ENCODE measurements at places on chromosomes 16 and 17.

DNA sequence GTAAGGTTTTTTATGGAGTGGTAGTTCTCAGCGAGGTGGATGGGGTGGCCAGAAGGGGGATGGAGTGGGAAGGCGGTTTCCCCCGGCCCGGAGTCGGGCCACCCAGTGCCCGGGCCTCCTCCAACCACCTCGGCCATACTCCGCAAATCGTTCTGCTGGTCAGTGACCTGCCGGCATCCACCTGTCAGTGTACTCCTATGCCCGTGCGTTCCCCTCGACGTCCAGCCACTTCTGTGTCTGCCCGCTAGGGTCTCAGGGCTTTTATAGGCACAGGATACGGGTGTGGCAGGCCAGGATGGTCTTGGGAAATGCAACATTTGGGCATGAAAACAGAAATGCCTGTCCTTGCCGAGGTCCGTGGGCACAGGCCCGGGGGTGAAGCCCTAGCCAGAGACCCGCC is 19.3 kb upstream of the ASGR2 start:
- DNase-seq, result no peak

GRCh38 chr17:60524463-60525327 is 1.3 kb downstream of the APPBP2 start:
- DNase-seq, result peak; percentile 30

DNA sequence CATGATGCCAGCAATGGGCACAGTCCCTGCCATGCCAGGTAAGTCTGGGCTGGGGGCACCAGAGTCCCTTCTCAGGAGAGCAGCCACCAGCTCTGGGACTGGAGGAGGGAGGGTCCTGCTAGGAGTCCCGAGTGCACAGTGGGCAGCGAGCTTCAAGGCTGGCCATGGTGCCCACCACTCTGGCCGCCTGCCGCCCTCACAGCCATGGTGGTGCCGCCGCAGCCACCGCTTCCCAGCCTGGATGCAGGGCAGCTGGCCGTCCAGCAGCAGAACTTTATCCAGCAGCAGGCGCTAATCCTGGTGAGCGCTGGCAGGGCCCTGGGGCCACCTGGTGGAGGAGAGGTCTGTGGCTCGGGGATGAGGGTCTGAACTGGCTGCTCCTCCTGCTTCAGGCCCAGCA is 17.9 kb upstream of the SMIM5 start:
- DNase-seq, result no peak

- no peak for DNase-seq
Measured at GRCh38 chr17:29019475-29020181, 13.8 kb upstream of the SEZ6 start.

GRCh38 chr17:43018008-43018853 is 4.0 kb downstream of the VAT1 start:
- DNase-seq, result peak; percentile 64

DNA sequence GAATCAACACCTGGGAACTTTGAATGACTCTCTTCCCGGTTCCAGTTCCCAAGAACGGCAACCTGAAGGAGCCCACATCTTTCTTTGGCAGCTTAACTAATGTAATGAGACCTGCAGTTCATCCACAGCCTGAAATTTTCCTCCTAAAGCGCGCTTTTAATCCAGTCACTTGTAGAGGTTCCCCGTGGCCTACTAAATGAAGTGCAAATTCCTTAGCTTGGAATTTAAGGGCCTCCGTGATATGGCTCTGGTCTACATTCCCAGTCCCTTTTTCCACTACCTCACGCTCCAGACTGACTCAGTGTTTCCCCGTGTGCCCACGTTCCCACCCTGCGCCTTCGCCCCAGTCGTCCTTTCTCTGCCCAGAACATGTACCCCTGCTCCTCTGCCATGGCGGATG is 27.2 kb downstream of the FZD2 start:
- no peak for DNase-seq

GRCh38 chr17:7139400-7139799 is 24.8 kb upstream of the ASGR2 start:
- no peak for DNase-seq

DNA sequence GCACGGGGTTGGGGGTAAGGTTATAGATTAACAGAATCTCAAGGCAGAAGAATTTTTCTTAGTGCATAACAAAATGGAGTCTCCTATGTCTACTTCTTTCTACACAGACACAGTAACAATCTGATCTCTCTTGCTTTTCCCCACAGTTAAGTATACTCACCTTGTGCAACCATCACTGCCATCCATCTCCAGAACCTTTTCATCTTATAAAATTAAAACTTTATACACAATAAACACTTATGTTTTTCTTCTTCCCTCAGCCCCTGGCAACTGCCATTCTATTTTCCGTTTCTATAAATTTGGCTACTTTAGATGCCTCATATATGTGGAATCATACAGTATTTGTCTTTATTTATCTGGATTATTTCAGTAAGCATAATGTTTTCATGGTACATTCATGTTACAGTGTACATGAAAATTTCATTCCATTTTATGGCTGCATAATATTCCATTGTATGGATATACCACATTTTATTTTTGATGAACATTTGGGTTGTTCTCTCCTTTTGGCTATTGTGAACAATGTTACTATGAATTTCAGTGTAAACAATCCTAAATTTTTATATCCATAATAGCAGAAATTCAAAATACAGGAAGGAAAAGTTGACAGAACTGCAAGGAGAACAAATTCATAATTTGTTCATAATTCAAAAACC is 25.7 kb upstream of the FA2H start:
- no peak for DNase-seq

GRCh38 chr17:63688396-63689020 is 11.4 kb downstream of the LIMD2 start:
- no peak for DNase-seq

DNA sequence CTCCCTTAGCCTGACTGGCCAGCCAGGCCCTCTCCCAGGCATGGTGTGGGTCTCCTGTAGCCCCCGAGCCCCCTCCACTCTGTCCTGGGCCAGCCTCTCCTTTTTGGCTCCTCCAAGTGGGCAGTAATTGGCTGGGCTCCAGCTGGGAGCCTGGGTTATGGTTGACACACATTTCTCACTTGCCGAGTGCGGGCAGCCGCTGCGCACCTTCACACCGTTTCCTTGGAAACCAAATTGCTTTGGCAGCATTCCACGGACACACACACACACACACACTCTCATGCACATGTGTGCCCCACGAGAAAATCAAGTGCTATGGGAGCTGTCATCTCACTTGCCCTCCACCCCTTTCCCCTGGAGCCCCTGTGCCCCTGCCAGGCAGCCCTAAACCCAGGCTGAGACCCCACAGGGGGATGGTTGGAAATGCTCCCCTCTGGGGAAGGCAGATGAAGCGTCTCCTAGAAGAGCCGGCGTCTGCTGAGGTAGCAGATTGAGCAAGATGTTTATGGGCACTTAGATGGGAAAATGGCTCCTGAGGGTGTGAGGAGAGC is 402.7 kb upstream of the TNRC6C start:
- DNase-seq, result peak; percentile 50

DNA sequence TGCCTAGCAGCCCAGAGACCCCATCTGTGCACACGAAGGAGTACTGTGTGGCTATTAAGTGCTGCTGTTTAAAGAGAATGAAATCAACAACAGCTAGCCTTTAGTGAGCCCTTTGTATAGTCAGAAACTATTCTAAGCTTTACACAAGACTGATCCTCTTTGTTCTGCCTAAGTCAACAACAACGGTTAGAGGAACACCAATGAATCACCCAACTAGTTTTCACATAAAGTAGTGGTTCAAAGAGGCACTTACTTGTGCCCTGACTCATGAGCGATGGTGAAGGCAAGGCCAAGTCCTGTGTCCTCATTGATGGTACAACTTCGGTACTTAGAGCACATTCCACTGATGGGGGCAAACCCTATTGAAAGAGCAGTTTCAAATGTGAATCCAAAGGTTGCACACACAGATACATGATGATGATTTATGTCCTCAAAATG is 75.8 kb downstream of the ADAMTS18 start:
- DNase-seq, result peak; percentile 80
